ENCODE measurements at places on chromosomes 1 and 21. TPM values are rescaled to one million over a fixed set of nuclear protein-coding genes. Genes with fewer than 3 reads are reported as not detected.

KIF26B gene
- not detected for total RNA-seq

DNA sequence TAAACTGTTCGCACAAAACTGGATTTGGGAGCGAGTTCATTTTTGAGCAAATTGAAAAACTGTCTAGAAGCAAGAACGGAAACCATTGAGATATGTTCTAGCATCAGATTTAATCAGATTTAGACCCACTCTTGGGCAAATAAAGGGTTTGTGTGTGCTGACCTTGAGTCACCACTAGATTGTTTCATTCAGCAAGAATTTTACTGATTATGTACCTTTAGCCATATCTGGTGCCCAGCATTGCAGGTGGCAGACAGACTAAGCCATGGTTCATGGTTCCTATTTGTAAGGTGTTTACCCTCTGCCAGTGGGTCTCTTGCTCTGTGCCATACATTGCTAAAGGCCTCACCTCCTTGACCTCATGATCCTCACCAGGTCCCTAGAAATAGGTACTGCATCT lies 1.4 kb downstream of the NUDC start:
- no peak for DNase-seq

DNA sequence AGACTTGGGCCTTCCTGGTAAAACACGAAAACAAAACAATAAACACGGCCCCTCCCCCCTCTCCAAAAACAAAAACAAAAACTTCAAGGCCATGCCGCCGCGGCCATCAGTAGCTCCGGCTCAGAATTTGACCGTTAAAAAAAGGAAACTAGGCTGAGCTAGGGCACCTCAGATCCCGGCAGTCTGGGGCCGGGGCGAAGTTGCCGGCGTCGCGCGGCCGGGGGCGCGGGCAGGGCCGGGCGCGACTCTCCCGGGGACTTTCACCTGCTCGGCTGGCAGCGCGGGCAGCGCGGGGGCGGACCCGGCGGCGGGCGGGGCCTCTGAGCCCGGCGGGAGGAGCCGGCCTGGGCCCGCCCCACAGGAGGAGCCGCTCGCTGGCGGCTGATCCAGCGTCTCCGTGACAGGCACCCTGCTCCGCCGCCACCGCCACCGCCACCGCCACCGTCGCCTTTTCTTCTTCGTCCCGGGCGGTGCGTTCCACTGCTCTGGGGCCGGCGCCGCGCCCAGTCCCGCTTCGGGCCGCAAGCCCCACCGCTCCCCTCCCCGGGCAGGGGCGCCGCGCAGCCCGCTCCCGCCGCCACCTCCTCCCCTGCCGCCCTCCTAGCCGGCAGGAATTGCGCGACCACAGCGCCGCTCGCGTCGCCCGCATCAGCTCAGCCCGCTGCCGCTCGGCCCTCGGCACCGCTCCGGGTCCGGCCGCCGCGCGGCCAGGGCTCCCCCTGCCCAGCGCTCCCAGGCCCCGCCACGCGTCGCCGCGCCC lies at the start of gene NOS1AP:
Gene NOS1AP (plus strand): TSS at position 358 of the 760 bp plus-strand sequence. CDS start 487 bp downstream, outside the sequence.
- peak; percentile 80 for DNase-seq

DNA sequence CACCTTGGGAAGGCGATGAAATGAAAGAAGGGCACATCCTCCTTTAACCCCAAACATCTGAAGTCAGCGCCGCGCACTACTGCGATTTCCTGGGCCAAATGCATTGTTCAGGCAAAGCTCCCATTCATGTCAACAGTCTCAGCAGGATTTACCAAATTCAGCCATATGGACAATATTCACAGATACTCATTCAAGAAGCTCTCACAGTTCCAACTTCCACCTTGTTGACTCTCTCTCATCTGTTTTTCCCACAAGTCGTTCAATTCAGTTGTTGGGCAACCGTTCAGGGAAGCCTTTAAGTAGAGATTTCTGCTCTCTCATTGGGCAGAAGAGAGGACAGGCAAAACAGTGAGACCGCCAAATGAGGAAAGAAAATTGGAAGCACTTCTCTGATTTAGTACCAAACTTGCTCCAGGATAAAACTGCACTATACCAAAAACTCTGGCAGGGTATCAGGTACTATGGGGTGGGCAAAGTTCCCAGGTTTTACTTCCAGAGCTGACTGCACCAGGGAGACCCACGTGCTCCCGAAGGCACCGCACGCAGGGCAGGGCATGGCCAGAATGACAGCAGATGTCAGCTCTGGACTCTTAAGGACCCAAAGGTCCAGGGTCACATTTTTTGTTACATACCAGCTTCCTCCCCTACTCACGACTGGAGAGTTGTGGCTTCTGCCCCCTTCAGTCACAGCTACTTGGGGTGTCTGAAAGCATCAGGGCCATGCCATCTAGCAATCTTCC lies 668.8 kb downstream of the KIF26B start:
- DNase-seq = no peak

GRCh38 chr1:205663286-205663936 lies 16.9 kb downstream of the SLC45A3 start:
- no peak for DNase-seq
